CMK (cell line): ENCODE measurements at places on chromosomes 11 and 22.

DNA sequence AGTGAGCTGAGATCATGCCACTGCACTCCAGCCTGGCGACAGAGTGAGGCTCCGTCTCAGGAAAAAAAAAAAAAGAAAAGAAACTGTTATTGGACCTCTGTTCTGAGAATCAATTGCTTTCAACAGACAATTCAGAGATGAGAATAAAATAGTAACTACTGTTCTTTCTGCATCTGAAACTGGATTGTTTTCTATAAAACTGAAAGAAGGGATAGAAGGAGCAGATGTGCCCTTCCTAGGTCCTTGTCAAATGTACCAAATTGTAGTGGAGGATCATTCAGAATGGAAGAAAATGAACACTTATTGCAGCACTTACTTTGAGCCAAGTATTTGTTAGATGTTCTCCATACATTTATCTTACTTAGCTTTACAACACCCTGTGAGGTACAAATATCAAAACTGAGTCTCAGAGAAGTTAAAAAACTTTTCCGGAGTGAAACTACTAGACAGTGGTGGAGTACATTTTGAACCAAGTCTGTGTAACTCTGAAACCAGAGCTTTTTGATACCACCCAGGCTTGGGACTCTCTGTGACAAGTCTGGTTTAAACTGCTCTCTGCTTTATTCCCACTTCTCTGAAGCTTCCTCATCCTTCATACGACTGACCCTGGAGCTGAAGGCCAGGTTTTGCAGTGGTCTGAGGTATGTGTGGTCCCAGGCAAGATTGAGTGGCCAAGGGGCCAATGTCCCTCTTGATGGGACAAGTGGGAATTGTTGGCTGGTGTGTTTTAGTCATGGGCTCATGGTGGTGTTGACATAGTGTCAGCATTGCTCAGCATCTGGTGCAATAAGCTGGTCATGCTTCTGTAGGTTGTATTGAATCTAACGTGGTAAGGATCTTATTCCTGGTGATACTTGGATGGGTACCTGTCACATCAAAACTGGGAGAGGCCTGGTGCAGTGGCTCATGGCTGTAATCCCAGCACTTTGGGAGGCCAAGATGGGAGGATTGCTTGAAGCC is 48.2 kb upstream of the CCDC134 start:
- DNase-seq = no peak

GRCh38 chr11:22711071-22711770 is 44.8 kb downstream of the GAS2 start:
- DNase-seq = no peak

DNA sequence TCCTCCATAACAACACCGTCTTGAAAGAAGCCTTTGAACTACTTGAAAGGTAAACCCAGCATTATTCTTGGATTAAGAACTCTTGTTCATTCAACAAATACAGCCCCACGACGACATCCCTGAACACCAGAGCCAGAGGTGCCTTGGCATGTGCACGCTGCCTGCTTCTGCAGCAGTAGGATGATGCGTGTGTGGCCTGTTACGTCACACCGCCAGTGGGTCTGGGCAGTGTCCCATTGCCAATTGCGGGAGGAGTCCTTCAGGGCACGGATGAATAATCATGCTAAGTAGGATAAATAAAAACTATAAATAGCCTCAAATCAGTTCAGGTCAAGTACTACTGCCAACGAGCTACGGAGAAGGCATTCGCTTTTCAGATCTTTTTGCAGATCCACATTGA is 380.5 kb downstream of the SHANK2 start:
- no peak for DNase-seq

GRCh38 chr22:20764471-20764720 is 9.5 kb upstream of the SERPIND1 start:
- no peak for DNase-seq

GRCh38 chr11:66904981-66905521 is 48.2 kb downstream of the LRFN4 start:
- DNase-seq = no peak

- DNase-seq = no peak
These were observed 538.1 kb downstream of the SOX6 start for GRCh38 chr11:15818132-15818842.

- no peak for DNase-seq
These were observed 53.3 kb downstream of the SMIM38 start for GRCh38 chr11:69209038-69209350.

GRCh38 chr11:3880724-3881123 is 25.3 kb downstream of the STIM1 start:
- no peak for DNase-seq

GRCh38 chr22:24208012-24208749 is 26.9 kb downstream of the SUSD2 start:
- no peak for DNase-seq

DNA sequence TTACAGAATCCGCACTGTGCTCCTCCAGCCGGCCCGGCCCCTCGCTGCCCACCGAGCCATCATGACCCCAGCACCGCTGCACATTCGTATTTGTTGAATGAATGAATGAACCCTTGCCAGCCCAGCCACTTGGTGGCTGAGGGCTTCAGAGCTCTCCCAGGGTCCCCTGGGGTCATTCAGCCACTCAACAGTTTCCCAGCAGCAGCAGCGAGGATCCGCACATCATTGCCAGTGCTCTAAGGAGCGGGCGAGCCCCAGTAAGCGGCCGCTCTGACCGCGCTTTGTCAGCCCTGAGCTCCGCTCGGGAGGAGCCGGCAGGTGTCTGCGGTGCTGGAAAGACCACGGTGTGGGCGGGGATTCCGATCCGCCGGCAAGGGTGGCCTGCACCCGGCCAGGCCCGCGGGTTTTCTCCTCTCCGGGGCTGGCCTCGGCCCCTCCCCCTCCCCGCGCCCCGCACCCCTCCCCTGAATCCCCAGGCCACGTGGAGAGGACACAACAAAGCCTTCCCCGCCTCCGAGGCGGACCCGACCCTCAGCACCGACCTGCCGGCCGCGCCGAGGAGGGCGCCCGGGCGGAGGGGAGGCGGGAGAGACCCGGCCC is 563 bp downstream of the BID start:
- no peak for DNase-seq

GRCh38 chr11:19290356-19290755 is 49.6 kb upstream of the E2F8 start:
- DNase-seq = no peak

DNA sequence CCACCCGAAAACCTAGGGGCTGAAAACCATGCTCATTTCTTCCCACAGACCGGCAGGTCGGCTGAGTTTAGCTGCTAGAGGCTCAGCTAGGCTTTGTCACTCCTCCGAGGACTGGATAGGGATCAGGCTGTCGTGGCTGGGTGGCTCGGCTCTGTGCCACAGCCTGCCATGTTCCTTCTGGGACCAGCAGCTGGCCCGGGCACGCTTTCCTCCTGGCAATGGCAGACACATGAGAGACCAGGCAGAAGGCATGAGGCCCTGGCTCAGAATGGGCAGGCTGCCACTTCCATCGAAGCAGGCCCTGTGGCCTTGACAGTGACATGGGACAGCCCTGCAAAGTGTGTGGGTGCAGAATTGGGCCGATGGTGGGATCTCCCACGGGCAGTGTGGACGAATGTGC is 20.9 kb downstream of the PARVG start:
- DNase-seq = no peak

DNA sequence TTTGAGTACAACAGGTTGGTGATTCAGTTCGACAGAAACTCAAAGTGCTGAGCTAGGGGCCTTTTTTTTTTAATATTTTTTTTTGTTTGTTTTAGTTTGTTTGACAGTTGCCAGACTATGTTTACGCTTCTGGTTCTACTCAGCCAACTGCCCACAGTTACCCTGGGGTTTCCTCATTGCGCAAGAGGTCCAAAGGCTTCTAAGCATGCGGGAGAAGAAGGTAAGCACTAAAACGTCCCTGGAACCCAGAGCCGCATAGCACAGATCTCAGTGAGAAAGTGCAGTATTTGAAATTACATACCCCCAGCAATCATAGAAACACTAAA is 649 bp downstream of the PRRG4 start:
- no peak for DNase-seq

DNA sequence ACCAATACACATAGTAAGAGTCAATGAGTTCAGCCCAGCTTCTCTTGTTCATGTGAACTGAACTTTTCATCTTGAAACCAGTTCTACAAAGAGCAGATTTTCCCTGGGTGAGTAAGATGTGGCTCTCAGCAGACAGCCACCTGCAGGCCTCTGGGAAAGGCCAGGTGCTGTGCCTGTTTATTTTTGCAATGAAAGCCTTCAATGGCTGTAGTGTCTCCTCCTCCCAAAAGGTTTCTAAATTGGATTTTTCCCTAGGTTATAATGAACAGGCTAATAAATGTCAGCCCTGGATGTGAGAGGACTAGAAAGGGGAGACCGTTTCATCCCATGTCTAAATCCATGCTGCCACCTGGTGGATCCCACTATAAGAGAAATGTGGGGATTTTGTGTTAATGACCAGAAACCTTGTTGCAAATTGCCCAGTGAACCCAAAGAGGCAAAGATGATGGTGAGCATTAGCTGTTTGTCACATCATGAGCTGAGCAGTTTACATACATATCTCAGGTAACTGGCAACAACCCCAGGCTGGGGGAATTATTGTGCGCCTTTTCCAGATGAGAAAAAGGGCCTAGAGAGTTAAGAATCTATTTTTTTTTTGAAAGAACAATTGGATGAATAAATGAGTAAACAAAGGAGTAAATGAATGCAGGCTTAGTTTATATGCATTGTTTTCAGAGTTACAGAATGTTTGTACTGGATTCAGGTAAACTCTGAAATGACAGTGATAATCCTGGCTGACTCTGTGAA is 12.7 kb downstream of the C11orf91 start:
- DNase-seq = no peak

DNA sequence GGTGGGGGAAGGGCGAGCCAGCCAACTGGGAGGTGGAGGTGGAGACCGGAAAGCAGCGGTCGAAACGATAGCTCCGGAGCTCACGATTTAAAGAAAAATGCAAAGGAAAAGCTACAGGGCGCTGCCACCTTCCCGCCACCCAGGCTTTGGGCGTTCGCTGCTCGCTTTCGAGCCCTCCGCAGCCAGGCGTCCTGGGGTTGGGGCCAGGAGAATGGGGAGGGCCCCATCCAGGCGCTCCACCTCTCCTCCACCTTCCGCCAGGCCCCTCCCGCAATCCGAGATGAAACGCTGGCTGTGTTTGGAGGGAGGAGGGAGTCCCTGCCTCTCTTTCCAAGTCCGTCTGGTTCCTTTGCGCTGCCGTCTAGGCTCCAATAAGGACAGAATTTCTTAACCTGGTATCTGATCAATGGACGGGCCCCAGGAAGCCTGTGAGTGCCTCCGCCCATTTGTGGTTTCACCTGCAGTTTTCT is 483 bp upstream of the ABTB2 start:
- no peak for DNase-seq

DNA sequence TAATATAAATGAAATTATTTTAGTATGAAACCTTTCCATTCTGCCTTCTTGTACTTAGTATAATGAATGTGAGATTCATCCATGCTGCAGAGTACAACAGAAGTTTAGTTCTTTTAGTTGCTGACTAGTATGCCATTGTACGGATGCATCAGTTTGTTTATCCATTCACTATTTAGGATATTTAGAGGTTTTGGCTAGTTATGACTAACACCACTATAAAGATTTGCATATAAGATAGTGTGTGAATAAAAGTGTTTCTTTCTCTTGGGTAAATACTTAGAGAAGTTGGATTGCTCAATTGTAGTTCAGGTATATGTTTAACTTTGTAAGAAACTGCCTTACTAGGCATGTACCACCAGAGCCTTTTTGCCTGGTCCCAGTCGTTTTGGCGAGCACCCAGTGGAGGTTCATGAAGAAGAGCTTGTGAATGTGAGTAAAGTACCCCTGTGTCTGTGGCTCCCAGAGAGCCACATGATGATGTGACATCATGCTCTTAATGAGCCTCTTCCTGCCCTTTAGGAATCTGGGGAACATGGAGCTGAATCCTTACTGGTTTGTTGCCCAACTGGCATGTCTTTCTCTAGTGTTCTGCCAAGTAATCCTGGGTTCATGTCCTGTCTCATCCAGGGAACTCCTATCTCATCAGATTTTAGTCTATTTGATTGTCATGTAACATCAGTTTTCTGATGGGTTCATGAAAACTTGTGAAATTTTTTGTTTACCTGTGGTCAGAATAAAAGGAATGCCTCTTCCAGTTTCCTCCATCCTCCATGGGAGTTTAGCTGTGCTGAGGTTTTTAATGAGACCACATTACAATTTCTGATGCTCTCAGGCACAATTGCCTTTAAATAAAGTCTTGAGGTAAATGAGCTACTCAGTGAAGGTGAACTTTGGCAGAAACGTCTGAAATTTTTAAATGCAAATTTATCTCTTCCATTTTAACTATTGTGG is 234.8 kb downstream of the CASP12 start:
- no peak for DNase-seq

GRCh38 chr11:3178349-3178748 is 13.2 kb upstream of the OSBPL5 start:
- DNase-seq = no peak

GRCh38 chr22:39303358-39303757 is 16.1 kb downstream of the RPL3 start:
- DNase-seq = no peak

DNA sequence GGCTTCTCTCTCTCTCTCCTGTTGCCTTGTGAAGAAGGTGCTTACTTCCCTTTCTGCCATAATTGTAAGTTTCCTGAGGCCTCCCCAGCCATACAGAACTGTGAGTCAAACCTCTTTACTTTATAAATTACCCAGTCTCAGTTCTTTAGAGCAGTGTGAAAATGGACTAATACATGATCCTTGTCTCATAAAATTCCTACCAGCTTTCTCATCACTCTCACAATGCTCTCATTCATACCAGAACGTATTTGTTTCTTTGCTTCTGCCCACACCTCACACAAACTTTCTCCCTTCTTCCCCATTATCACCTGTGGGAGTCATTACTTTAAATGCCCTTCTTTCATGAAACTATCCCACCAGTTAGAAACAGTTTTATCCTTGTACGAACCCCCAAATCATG is 62.7 kb upstream of the ARHGAP42 start:
- no peak for DNase-seq

GRCh38 chr11:122141725-122142124 is 25.7 kb upstream of the BLID start:
- DNase-seq = no peak

GRCh38 chr11:110797453-110797852 is 85.2 kb upstream of the ARHGAP20 start:
- DNase-seq = no peak
